Esophagus squamous epithelium (tissue), 5 donors: ENCODE measurements at places on chromosomes 13 and 19.

DNA sequence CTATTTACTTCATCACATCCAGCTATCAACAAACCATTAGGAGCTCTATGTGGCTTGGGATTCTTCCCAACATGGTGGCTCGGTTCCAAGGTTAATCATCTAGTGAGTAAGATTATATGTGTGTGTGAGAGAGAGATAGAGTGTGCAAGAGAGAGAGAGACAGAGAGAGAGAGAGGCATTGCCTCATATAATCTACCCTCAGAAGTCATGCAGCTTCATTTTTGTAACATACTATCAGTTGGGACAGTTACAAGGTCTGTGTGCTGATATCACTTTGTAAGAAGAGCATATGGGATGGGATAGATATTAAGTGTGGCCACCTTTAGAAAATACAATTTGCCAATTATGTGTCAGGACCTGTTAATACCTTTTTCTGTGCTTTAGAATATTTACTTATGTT is 104.1 kb downstream of the NDFIP2 start:
- no peak for DNase-seq

DNA sequence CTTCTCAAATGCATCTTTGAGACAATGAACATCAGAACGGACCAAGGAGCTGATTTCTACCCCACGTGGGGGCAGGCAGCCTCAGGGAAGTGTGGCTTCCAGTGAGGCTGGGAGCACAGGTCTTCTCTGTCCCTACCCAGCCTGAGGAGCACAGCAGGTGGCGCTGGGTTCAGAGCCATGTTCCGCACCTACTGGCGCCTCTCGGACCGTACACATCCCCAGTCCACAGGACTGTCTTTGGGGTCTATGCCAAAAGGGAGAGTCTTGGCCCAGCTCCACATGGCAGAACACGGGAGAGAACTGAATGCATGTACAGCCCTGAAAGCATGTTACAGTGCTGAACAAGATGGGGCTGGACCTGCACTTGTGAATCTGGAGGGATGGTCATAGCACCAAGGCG is 22.6 kb downstream of the SUGP1 start:
- DNase-seq, result no peak

DNA sequence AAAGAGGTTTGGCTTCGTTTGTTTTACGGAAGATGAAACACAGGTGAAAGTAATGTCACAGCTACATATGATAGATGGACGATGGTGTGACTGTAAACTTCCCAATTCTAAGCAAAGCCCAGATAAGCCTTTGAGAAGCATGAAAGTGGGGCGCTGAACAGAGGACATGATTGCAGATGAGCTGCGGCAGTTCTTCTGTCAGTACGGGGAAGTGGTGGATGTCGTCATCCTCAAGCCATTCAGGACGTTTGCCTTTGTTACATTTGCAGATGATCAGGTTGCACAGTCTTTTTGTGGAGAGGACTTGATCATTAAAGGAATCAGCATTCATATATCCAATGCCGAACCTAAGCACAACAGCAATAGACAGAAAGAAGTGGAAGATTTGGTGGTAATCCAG is 111.5 kb upstream of the DIAPH3 start:
- DNase-seq, result no peak

GRCh38 chr19:11821474-11822109 is 7.5 kb downstream of the ZNF440 start:
- DNase-seq, result no peak

DNA sequence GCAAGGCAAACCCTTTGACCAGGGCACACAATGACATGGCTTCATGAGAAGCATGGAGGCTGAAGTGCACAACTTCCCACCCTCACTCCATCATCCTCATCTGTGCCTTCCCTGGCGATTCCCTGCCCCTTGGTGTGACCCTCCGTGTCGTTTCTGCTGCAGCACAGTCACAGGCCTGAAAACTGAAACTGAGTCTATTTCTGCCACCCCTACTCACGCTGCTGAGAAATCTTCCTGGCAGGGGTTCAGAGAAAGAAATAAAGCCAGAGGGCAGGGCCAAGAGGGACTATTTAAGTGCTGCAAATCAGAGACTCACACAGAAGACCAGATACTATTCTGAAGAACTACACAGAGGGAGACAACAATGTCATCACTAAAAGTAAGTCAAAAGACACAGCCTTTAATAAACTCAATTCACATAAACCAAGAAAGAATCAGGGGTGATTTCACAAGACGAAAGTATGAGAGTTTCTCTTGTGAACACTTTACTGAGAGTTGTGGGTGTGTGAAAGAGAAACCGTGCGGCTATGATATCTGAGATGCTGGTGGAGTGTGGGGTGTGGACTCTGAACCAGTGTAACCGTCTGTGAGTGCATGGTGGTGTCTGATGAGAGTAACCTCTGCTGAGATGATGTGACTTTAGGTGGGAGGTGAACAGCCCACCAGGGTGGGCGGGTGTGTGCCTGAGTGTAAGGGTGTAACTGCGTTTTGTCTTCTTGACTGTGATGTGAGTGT is 23.5 kb downstream of the LGALS16 start:
- no peak for DNase-seq

GRCh38 chr19:4363571-4364304 is 20.4 kb downstream of the MPND start:
- DNase-seq, result no peak

GRCh38 chr13:42189061-42189460 is 82.9 kb upstream of the AKAP11 start:
- no peak for DNase-seq

DNA sequence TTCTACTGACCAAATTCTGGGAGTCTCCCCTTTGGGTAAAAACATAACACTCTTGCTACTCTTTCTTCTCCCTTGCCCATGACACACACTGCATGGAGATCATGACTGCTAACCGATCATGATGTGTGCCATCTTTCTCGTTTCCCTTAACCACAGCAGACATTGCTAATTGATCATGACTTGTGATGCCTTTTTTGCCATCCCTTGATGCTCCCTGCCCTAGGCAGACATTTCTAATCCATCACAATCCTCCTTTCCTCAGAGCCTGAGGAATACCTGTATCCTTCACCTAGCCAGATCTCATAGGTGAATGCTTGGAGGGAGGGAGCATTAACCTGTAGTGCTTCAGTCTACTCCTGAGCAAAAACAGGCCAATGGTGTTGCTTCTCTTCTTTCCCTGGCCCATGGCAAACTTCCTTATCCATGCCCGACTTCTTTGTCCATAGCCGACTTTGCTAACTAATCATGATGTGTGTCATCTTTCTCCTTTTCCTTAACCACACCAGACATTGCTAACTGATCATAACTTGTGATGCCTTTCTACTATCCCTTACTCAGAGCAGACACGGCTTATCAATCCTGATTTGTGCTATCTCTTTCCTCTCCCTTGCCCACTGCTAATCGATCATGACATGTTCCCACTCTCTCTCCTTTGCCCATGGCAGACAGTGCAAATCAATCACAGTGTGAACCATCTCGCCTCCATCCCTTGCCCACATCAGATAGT is 17.7 kb downstream of the NUMBL start:
- DNase-seq, result no peak

DNA sequence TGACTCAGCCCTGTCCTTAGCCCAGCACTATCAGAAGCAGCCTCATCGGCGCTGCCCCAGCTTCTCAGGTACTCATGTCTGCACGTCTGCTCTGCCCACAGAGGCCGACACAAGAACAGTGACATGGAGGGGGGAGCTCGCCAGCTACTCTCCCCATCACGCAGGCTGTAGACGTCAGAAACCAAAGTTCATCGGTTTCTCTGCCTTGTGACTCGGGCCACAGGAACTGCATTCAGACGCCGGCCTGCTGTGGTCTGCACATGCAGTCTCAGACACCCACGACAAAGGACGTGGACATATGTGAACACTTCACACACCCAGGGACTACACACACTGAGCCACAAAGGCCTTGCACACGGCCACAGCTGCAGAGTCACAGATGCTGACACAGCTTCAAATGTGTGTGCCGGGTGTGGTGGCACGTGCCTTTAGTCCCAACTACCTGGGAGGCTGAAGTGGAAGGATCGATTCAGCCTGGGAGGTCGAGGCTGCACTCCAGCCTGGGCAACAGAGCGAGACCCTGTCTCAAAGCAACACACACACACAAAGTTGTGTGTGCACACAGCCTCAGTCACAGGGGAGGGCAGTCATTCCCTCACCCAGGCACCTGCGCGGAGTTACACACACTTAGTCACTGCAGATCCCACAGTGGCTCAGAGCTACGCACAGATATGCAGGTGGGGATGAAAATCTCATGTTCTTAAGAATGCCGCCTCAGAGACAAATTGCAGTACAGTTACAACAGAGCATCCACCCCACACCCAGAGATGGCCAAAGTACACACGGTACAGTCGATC is 4.9 kb upstream of the ZFP36 start:
- no peak for DNase-seq
